ENCODE measurements at places on chromosomes 3 and 15. TPM values are rescaled to one million over a fixed set of nuclear protein-coding genes. Genes with fewer than 3 reads are reported as not detected.

DOCK3 gene
- 0.12 TPM for total RNA-seq

GRCh38 chr3:27380433-27381357 is 11.5 kb upstream of the NEK10 start:
- DNase-seq: no peak

DNA sequence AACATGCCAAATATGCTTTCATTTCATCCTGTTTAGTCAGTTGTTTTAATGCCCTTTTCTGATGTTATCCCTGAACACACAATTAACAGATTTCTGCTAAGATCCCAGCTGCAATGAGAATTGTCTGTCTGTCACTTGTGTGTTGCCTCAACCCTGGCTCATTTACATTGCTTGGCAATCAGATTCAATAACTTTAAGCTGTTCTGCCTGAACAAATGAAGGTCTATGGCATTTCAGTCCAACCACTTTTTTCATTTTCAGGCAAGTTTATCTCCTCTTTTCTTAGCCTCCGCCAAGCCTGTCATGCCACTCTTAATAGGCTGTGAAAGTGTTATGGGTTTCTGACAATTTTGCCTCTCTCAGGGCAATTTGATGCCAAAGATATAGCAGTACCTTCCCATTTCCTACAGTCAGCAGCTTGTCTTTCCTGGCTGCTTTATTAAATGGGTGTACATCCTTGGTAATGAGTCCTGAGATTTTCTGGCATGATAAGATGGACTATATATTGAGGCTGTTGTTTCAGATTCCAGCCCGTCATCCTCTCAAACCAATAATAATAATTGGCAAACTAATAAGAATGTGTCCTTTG is 68.7 kb upstream of the ADAMTS9 start:
- DNase-seq: no peak

DNA sequence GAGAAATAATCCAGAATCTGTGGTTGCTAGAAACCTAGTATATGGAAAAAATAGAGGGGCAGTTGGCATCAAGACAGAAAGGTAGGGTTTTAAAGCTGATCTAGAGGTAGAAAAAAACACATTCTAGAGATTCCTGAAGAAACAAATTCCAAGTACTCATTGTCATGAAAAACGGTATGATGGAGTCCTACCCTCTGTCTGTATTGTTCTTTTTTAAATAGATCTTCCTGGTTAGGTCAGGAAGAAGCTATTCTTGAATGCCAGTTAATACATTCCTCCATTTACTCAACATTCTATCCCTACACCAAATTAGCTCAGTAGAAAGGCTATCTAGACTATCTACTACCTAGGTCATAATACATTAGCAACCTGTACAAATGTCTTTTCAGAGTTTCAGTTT is 364.7 kb downstream of the FHIT start:
- DNase-seq: no peak

DNA sequence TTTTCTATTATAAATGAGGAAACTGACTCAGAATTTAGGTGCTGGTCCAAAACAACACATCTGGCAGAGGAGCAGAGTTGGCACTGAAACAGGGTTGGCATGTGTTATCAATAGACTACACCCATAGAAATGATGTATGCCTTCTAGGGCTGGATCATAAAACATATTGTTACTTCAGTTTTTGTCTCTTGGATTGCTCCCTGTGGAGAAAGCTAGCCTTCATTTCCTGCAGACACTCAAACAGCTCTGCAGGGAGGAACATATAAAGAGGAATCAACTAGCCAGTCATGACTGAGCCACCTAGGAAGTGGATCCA is 507 bp upstream of the MRPL3 start:
- peak; percentile 21 for DNase-seq

DNA sequence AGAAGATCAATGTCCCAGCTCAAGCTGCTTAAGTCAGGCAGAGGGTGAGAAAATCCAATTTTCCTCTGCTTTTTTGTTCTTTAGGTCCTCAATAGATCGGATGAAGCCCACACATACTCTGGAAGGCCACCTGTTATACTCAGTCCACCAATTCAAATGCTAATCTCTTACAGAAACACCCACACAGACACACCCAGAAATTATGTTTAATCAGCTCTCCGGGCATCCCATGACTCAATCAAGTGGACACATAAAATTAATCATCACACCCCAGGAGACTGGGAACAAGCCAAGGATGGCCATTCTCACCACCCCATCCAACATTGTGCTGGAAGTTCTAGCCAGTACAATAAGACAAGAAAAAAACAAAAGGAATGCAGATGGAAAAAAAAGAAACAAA is 67.8 kb upstream of the SLC24A5 start:
- DNase-seq: peak; percentile 9

Measured in RPMI7951 (cell line).